SK-N-SH treated with all-trans-retinoic acid at 6 μM for 48 hours (cell line): ENCODE measurements at places on chromosomes 5 and 9.

DNA sequence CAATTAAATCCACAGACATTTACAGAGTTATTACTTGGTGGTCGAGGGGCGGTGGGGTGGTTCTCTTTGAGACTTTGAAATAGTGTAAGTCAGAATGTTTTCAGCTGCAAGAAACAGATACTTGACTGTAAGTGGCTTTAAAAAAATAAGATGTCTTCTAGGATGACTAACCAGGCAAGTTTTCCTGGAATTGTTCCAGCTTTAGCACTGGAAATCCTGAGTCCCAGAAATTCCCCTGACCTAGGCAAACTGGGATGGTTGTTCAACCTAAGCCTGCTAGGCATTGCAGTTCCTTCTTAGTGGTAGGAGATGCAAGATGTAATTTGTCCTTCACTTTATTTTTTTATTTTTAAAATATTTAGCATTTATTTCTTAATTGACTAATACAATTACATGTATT lies 169.5 kb upstream of the POC5 start:
- no peak for ATAC-seq

- no peak for ATAC-seq
Observed at GRCh38 chr5:126757713-126758357, 19.1 kb upstream of the LMNB1 start.

DNA sequence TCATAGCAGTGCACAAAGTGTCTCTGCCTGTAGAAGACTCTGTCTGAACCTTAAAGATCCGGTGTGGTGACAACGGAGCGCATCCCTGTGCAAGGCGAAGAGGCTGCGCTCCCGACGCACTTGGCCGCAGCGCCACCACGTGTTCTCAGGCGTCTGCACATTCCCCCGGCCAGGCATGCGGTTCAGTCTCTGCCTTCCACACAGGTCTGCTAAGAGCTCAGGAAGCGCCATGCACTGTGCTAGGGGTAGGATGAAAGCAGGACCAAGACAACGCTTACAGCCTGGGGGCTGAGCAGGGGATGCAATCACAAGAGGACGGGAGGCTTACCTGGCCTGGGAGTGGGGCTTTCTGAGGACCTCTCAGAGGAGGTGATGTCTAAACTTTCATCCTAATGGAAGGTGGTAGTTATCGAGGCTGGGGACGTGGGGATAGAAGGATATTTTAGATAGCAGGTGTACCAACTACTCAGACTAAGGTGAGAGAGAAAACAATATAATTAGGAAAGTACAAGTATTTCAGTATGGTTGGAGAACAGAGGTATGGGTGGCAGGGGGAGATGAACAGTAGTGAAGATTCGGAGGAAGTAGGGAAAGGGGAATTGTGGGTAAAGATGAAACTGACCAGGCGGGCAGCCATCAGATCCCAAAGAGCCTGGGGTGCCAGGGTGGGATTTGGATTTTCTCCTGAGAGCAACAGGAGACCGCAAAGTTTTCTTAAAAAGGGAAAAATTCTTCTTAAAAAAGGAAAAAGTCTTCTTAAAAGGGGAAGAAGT lies 13.3 kb downstream of the CAPSL start:
- ATAC-seq = peak; percentile 94

DNA sequence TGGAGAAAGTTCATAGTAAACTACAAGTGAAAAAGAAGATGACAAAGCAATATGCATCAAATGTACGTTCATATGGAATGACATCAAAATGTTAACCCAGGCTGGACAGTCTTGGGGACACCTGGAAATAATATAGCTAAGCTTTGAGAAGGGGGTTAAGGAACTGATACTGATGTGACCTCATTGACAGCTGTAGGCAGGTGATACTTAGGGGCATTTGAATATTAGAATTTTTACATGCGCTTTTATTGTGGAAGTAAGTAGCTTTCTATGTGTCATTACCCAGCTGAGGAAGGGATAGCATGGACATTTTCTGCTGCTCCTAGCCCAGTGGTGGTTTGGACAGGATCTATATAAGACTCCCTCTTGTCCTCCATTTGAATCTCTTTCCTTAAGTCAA lies 299.7 kb downstream of the CWC27 start:
- no peak for ATAC-seq
